ENCODE measurements at places on chromosomes 6 and 20. TPM values are rescaled to one million over a fixed set of nuclear protein-coding genes. Genes with fewer than 3 reads are reported as not detected.
A peak's percentile ranks its signal among the peaks of the same experiment; 100 is the strongest.

ZNF334 gene
- total RNA-seq = not detected

- DNase-seq = no peak
These were observed 66.2 kb upstream of the SLC22A1 start for GRCh38 chr6:160055378-160055777.

GSTA4 gene
- 0.20 TPM for total RNA-seq

DNA sequence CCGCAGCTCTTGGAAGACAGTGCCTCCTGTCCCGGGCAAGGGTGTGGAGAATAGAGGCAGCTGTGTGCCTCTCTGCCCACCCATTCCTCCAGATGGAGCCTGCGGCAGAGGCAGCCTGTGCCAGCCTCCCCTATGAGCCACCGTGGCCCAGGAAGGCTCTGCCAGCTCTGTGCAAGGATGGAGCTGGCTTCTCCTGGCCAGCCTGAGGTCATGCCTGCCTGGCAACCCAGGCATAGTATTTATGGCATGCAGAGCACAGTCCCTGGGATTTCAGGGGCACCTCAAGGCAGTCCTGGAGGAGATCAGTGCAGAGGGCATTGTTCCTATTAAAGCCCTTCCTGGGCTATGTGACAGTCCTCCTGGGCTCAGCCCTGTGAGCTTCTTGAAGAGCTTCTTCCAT is 1.5 kb downstream of the EPB41L1 start:
- DNase-seq = no peak

DNA sequence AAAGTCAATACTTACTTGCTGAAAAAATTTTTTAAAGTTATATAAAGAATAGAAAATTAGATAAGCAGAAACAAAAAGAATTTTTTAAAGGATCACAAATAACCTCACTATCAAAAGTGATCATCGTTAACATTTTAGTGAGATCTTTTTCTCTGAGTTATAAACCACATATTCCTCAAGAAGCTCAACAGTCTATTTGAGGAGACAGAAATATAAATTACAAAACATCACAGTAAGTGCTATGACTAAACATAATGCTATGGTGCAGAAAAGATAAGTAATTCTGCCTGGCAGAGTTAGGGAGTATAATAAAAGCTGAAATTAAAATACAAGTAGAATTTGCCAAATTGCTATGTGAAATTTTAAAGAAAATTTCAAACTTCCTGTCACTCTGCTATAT is 226.7 kb downstream of the LMBRD1 start:
- no peak for DNase-seq

GRCh38 chr6:162070639-162071038 is 656.9 kb downstream of the PRKN start:
- no peak for DNase-seq

EZR gene
- 253 TPM for total RNA-seq

DNA sequence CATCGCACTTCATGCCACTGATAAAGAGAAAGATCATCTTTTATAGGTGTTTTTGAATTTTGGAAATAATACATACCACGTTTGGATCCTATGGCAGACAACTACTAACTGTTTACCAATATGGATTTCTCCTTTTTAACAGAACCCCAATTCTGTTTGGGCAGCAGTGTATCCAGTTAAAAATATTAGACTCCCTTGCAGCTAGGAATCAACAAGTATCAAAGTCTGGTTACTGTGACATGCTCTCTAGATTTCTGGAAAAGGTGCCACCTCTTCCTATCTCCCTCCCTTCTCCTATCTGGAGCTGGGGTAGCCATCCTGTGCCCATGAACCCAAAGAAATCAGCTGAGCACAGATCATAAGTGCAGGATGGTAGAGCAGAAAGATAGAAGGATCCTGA is 54.1 kb upstream of the DTNBP1 start:
- DNase-seq = no peak

DNA sequence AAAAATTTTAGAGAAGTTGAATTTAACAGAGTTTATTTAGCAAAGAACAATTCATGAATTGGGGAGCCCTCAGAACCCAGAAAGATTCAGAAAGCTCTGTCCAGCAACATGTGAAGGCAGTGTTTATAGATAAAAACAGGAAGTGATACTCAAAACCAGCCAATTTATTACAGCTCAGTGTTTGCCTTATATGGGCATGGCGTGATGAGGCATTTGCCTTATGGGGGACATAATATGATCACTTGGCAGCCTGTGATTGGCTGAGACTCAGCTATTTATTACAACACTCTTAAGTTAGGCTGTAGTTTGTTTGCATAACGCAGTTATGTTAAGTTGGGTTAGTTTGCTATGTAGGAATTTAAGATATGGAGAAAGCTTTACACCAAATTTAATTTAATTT is 11.5 kb downstream of the HLA-DPA1 start:
- peak; percentile 57 for DNase-seq

COX4I2 gene
- total RNA-seq = not detected

PTPRA gene
- total RNA-seq = 36.5 TPM

GRCh38 chr6:37555040-37555781 is 55.5 kb upstream of the CCDC167 start:
- no peak for DNase-seq

CD24 gene
- total RNA-seq = 1.6 TPM

- peak; percentile 70 for DNase-seq
These were observed 16.4 kb upstream of the BLOC1S5 start for GRCh38 chr6:8080362-8081151.

DNA sequence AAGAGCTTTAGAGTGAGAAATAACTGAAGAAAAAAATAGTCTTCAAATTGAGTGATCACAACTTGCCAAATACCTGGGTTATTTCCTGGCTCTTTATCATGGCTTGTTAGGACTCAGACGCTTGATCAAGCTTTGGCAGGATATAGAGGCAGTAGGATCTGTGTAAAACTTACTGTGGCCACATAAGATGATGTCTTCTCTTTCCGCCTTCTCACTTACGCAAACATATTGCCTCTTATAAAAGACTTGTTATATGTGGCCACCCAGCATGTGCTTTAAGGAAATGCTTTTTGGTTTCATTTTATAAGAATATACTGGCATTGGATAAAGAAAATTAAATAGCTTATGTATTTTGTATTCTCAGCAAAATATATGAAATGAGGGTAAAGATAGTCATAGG is 101.8 kb upstream of the AKIRIN2 start:
- no peak for DNase-seq

GRCh38 chr6:17107863-17108262 is 6.0 kb downstream of the STMND1 start:
- no peak for DNase-seq

- DNase-seq = peak; percentile 13
These were observed 265.0 kb upstream of the MARCKS start for GRCh38 chr6:113591896-113592827.

- no peak for DNase-seq
These were observed 41.5 kb downstream of the FHL5 start for GRCh38 chr6:96604420-96604819.

DNA sequence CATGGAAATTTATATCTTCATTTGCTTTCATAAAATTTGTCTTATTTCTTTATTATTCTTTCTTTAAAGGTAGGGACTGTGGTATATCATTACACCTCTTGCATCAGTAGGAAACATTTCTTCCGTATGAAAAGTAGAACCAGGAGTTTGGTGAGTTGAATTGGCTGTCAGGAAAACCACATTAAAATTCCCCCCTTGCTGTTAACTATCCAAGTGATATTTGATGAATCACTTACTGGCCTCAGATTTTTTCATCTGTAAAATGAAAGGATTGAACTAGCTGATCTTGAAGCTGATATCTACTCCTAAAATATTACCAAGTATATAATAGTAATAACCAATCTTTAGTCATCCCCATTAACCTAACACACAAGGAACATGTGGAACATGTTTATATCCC is 460.9 kb downstream of the GJA1 start:
- no peak for DNase-seq

SCRT2 gene
- not detected for total RNA-seq

DNA sequence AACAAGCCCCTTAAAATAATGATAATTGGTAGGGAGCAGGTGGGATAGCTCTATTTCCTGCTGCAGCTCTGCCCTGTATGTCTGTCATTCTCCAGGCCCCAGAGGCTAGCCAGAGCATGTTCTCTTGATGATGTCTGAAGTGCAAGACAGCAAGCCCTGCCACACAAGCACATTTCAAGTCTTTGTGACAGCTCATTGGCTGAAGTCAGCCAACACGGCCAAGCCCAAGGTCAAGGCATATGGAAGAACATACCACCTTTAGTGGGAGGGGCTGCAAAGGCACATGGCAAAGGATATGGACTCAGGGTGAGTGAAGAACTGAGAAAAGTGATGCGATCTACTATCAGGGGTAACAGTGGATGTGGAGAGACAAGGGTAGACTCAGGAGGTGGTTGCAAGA is 116.1 kb downstream of the PRND start:
- DNase-seq = no peak

GRCh38 chr6:166222631-166223030 is 55.0 kb upstream of the TBXT start:
- no peak for DNase-seq

GRCh38 chr6:110422444-110422822 is 7.1 kb upstream of the DDO start:
- no peak for DNase-seq

- no peak for DNase-seq
These were observed 15.8 kb upstream of the THBS2 start for GRCh38 chr6:169269180-169270076.

EPPIN gene
- not detected for total RNA-seq

PRRT1 gene
- not detected for total RNA-seq

DNA sequence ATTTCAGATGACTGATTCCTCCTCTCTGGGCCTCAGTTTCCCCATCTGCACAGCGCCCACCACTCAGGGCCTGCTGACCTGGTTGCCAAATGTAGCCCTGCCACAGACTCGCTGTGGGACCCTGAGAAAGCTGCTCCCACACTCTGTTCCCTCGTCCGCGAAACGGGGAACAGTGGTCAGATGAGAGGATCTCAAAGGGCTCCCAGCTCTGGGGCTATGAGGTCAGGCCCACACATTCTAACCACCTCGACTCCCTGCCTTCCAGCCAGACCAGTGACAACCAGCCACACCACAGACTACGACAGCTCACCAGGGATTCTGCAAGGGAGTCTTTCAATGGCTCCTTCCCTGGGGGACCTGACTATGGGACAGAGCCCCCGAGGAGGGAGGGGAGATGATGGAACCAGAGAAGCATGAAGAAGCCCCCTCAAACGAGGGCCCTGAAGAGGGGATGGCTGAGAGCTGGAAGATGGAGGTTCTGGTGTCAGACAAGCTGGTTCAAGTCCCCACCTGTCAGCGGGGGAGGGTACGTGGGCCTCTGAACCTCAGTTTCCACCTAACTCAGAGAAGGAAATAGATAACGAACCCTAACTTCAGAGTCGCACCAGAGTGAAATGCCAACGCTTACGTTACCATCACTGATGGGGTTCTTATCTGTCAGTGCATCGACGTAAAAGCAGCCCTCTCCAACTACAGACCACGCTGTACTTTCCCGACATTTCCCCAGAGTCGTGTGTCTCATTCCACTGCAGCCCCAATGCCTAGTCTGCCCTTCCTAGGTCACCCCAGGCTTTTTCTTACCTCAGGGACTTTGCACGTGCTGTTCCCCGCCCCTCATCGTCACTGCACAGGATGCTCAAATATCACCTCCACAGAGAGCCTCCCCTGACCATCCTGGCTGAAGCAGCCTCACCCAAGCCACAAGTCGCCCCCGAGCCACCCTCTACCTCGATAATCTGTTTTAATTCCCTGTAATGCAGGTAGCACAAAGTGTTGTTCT is 60.5 kb downstream of the PREX1 start:
- no peak for DNase-seq

DNA sequence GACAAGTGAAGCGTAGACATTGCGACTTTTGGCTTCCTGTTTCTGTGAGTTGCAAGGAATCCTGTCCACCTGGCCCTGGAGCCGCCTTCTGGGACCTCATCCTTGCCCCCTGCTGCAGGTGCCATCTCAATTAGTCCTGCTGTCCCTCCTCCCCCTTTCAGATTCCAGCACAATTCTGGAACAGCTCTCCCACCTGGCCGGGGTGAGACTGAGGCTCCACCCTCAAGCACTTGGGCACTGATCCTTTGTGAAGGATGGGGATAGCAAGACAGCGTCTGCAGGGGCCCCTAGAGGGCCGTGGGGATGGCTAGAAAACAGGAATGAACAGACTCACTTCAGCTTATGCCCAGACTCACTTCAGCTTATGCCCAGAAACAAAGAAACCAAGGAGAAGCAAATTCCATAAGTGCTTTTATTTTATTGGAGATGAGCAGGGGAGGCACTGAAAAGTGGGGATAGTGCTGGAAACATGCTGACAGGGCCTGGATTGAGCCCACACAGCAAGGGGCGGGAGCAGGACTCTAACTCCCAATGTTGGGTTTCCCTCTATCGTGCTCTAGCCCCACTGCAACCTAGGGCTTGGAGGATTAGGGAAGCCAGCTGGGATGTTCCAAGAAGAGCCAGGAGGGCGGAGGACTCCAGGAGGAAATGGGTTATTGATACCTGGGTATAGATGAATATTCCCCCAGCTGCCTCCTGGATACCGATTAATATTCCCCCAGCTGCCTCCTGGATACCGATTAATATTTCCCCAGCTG is 1.4 kb downstream of the C6orf15 start:
- DNase-seq = no peak

GRCh38 chr6:13433709-13434121 is 53.7 kb downstream of the GFOD1 start:
- DNase-seq = no peak

VWA7 gene
- total RNA-seq = 0.77 TPM

RBM38 gene
- 23.9 TPM for total RNA-seq

GRCh38 chr20:52824494-52825216 is 147.5 kb upstream of the TSHZ2 start:
- no peak for DNase-seq

DNA sequence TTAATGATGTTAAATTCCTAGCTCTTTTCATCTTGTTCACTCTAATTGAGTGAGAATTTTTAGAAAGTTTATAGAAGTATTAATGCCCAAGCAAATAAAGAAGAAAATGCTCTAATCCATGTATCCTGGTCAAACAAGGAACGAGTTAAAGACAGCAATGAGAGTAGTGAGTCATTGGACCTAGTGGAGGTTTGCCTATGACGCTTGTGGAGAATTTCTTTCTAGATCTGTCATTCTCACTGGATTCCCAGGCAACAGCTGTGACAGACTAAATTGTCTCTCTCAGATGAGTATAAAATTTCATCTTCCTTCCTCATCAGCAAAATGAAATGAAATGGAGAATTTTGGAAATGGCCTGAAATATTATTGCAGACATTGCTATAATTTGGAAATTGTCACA is 127.9 kb downstream of the COL19A1 start:
- peak; percentile 52 for DNase-seq

- no peak for DNase-seq
These were observed 19.6 kb upstream of the SERPINB1 start for GRCh38 chr6:2861060-2861821.

DNA sequence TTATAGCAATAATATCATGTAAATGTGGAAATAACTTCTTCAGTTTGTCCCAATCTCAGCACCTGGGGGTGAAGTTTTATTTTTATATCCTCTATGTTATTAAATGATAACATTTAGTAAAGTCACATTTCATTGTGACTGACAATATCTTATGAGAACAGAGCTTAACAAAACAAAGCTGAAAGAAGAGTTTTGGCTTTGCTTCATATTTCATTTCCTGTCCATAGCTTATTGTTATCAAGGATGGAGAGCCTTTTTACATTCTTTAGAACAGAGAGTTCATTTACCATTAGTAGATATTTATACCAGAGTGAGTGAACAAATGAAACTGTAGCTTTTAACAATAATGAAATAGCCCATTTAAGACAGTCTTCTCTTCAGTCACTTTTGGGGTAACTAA is 231.9 kb upstream of the SGK1 start:
- no peak for DNase-seq

- DNase-seq = peak; percentile 66
These were observed 37.8 kb downstream of the HFE start for GRCh38 chr6:26124781-26125685.

EEF1A2 gene
- 203 TPM for total RNA-seq

IL20RA gene
- not detected for total RNA-seq

RGS17 gene
- total RNA-seq = 9.0 TPM
